ENCODE measurements at places on chromosomes 5 and 9.

GRCh38 chr9:88187631-88188030 is 49.4 kb upstream of the SPATA31C2 start:
- DNase-seq = no peak

GRCh38 chr5:168382421-168382820 is 91.0 kb downstream of the WWC1 start:
- DNase-seq = no peak

GRCh38 chr9:114299286-114300152 is 23.4 kb upstream of the ORM1 start:
- DNase-seq = no peak

GRCh38 chr5:132838516-132839282 is 8.3 kb upstream of the SHROOM1 start:
- DNase-seq = no peak

DNA sequence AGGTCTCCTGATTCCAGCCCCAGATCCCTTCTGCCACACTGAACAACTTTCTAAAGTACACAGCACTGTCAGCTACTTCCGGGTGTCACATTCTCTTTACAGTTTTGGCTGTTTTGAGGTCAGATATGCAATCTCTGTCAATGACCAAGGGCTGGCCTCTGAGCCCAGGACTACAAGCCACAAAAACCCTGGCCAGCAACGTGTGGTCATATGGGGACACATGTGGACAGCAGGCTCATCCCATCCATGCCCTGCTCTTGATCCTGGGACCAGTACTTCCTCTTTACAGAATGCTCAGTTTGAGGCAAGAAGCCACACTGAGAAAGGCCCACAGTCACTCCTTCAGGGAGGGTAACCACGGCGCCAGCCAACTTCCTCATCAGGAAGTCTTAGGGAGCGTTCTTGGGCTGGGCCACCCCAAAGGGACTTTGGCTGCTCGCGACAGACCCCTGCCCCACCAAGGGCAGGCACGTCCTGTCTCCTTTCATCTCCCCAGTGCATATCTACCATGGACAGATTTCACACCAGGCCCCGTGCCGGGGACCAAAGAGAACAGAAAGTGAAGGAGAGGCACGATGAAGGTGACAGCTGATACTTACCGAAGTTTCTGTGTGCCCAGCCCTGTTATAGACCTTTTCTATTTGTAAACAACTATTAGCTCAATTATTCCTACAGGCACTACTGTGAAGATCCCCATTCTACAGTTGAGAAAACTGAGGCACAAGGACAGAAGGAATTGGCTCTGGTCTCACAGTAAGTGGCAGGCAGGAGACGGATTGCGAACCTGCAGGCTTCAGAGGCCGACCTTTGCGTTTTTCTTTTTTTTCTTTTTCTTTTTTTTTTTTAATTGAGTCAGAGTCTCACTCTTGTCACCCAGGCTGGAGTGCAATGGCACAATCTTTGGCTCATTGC is 37.3 kb downstream of the STK10 start:
- no peak for DNase-seq

DNA sequence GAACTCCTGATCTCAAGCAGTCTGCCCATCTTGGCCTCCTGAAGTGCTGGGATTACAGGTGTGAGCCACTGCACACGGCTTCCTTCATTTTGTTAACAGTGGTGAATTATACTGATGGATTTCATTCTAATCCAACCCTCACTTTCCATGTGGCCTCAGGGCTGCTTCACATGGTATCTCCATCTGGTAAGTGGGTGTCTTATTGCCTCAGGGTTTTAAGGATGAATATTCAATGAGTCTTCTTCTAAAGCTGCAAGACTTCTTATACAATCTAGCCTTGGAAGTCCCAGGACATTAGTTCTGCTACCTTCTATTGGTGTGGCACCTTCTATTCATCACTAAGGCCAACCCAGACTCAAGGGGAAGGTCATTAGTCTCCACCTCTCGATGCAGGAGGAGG is 8.7 kb upstream of the RASEF start:
- DNase-seq = no peak

DNA sequence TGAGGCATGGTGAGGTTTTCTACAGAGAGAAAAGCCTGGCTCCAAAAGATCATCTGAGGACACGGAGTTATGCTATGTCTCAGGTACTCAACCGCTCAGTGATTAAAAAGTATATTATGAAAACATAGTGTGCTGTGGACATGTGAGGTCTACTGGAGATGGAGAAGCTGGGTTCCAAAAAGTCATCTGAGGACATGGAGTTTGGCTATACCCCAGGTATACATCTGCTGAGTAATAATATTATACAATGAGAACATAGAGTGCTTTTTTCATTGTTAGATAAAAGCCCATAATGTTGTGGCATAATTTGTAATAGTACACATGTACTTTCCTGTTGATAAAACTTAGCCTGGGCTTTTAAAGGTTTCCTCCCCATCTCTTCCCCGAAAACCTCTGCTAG is 70.7 kb upstream of the SHISAL2B start:
- DNase-seq = no peak

DNA sequence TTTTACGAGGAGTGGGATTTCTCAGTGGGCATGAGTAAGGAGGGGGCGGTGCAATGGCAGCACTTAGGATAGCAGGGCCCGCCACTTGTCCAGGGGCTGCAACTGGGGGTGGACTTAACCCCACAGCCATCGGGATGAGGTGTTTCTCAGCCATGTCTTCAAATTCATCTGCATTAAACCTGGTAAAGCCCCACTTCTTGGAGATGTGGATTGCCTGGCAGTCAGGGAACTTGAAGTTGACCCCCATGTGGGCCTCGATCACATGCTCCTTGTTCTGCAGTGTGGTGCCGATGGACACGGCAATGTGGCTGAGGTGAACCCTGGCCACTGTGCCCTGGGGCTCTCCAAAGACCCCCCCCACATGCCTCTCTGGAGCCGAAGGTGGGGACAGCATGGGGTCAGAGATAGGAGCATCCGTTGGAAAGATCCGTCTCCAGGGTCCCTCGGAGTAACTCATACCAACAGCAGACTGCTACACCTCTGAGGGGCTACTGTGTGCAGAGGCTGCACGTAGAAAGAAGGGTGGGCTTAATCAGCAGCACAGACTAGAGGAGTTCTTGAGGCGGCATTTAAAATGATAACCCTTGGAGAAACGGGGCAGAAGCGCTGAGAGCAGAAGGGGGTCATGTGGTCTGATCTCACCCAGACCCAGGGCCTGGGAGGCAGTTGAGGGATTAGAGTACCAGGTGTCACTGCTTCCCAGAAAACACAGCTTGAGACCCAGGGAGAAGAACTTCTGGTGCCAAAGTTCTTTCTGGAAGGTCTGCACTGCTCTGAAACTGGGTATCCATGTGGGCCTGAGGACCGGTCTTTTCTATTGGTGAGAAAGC is 141.4 kb downstream of the MTX3 start:
- DNase-seq = no peak

GRCh38 chr9:9901624-9902023 is 711.2 kb downstream of the PTPRD start:
- no peak for DNase-seq

DNA sequence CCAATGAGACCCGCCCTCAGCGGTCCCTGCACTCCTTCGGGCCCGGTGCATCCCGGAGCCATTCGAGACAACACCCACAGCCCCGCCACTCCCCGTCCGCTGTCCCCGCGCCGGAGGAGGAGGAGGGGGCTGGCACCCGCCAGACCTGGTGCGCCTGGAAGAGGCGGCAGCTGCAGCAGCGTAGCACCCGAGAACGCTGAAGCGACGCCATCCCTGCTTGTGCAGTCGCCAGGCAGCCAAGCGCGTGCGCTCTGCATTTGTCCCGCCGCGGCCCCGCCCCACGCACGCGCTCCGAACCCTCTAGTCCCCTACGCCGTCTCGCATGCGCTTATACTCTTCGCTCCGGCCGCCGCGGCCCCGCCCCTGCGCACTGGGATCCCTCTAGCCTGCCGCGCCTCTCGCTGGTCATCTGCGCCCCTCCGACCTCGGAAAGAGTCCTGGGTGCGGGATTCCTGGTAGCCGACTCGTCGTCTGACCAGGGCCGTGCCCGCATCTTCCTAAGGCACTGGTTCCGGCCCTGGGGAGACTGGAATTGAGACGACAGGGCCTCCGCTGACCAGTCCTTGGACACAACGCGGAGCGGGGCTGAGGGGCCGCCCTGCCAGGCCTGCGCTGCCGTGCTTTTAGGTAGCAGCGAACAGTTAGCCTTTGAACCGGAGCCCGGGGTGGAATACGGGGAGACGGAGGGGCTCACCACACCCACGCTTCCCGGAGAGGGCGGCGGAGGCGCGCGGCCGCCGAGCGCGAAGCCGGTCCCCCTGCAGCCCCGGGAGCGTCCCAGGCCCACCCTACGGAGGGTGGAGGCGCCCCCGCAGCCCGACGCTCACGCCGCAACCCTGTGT is at the start of gene MRNIP:
TSS of gene MRNIP (minus strand) at position 232 of the 842 bp plus-strand sequence. CDS start at position 211, 21 bp downstream.
- peak; percentile 92 for DNase-seq

- DNase-seq = no peak
Observed at GRCh38 chr5:17330386-17330785, 113.0 kb downstream of the BASP1 start.

GRCh38 chr5:78569441-78569840 is 79.1 kb downstream of the LHFPL2 start:
- DNase-seq = no peak

GRCh38 chr9:123540457-123540856 is 184.5 kb downstream of the CRB2 start:
- no peak for DNase-seq

GRCh38 chr9:119667163-119667562 is 297.9 kb upstream of the BRINP1 start:
- no peak for DNase-seq

Measured in SHP77 treated with DMSO at 0.1 percent for 48 hours (cell line).